ENCODE measurements at places on chromosomes 7 and 10.

DNA sequence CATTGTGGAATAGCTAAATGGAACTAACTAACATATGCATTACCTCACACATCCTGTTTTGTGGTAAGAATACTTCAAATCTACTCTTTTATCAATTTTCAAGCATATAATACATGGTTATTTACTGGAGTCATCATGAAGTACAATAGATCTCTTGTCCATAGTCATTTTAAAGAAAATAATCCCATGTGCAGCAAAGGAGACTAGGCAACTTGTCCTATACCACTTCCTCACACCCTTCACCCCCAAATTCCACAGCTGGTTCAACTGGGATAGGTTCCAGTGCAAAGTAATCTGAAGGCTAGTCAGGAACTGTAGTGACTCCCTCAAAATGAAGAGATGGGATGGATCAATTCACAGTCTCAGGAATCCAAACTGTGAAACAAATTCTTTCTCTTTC lies 176.1 kb downstream of the SGMS1 start:
- no peak for DNase-seq

DNA sequence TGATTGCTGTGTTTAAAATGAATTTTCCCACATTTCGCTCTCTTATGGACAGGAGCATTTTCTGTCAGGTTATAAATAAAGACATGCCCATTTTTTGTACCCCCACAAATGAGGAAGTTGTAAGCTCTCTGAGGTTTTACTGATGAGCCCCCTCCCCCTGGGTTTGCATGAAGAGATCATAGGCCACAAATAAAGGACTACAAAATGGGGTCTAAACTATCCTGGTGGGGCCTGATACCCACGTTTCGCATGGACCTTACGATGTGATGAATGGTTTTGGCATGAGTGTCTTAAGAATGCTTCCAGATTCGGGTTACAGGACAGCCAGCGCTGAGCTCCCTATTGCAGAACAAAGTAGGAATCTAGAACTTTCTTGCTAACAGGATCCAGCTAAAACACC lies 5.8 kb downstream of the IKZF1 start:
- DNase-seq = no peak

- no peak for DNase-seq
Observed at GRCh38 chr10:62433181-62433692, 59.1 kb downstream of the ZNF365 start.

DNA sequence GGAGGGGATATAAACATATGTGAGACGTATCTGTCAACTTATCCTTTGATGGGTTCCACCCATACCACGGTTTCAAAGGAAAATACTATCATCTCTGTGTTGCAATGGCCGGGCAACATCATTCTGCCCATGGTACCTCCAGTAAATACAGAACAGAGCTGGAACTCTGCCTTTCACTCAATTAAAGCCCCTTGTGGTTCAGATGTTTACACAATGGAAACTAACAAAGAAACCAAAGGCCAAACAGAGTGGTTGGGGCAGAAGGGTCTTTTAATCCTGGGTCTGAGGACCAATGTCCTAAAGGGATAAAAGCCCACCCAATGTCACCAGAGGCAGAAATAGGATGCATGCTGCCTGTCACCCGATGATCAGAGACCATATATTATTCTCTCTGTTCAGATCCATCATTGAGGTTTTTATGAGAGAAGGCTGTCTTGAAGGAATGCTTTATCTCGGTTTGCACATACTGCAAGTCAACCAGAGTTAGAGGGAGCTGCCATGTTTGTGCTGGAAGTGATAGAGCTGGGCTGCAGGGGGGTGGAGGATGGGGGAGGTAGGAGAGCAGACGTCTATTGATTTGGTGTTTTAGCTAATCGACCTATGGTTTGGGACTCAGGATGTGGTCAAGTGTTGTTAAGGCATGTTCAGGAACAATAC lies 105.4 kb upstream of the FRMD4A start:
- DNase-seq = no peak

DNA sequence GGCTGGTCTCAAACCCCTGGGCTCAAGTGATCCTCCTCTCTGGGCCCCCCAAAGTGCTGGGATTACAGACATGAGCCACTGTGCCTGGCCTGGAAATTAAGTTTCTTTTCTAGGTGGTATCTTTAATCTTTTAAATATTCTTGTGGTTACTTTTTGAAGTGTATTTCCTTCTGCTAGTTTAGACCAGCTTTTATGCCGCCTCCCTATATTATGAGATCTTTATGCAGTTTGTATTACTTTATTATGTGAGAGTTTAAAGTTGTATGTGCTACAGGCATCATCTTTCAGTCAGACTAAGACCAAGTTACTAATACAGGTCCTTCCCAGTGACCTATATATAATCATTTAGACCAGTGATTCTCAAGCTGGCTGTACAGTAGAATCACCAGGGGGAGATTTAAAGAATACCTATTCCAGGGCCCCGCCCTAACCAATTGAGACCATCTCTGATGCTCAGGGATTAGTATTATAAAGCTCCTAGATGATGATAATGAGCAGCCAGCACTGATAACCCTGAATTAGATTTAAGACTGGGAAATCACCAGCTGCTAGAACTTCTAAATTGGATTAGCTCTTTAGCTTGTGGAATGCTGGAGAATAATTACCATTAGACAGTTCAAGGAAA lies 11.3 kb downstream of the INPP5F start:
- no peak for DNase-seq

- no peak for DNase-seq
Observed at GRCh38 chr10:97018251-97019212, 167.2 kb downstream of the SLIT1 start.

All from COR-L47 (cell line).